ENCODE measurements at places on chromosomes 1 and 21. TPM values are rescaled to one million over a fixed set of nuclear protein-coding genes. Genes with fewer than 3 reads are reported as not detected.

DNA sequence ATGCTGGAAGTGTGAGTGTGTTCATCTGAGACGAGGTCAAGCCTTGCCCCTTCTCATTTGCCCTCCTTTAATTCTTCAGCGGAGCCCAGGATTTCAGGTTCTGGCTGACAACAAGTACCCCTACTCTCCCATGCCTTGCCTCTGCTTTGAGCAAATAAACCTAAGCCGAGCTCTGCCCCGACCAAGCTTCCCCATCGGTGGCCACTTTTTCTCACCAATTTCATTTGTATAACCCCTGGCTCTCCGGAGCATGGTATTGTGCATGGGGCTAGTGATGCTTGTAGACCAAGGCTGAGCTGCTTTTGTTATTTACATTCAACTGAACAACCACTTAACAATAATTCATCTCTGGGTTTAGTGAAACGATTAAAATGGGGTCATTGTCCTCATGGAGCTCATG, 100.2 kb upstream of the RAB3GAP2 start:
- no peak for DNase-seq

The PSRC1 gene
- total RNA-seq: 7.2 TPM

DNA sequence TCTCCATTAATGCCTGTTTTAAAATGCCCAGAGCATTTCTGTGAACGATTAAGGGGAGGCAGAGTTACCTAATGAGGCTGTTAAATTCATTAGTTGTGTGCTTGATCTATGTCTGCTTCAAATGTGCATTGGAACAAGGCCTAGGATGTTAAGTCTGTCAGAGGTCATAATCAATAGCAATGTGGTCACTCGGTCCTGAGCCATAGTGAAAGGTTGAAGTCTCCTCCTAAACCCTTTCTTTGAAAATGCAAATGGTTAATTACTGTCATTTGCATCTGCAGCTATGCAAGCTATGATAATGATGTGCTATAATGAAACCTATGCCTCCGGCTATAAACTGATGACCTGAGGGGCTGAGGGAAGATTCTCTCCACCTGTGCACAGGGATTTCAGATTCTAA, 114.2 kb upstream of the NR5A2 start:
- DNase-seq: no peak

DNA sequence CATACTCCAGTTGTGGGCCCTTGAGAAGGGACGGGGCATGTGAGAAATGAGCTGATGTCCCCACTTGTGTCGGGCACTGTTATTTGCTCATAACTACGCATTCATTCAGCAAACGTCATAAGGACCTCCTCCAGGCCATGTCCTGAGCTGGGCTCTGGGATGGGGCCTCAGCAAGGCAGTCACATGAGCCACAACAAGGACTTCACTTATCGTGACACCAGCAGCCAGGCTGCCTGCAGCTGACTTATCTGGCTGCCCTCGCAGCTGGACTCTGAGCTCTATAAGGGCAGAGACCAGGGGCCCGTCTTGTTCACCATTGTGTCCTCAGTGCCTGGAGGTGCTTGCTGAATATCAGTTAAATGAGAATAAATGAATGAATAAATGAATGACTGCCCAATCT, 37.5 kb upstream of the GRIK3 start:
- DNase-seq: no peak

DNA sequence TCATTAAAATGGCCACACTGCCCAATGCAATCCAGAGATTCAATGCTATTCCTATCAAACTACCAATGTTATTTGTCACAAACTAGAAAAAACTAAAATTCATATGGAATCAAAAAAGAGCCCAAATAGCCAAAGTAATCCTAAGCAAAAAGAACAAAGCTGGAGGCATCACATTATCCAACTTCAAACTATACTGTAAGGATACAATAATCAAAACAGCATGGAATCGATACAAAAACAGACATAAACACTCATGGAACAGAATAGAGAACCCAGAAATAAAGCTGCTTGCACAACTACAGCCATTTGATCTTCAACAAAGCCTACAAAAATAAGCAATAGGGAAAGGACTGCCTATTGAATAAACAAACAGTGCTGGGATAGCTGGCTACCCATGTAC, 100.4 kb downstream of the FAF1 start:
- no peak for DNase-seq

- no peak for DNase-seq
Observed at GRCh38 chr1:76254104-76255030, 179.8 kb downstream of the ST6GALNAC3 start.

The PADI1 gene
- 0.18 TPM for total RNA-seq

GRCh38 chr1:175390522-175391254, 198.1 kb upstream of the KIAA0040 start:
- DNase-seq: no peak

DNA sequence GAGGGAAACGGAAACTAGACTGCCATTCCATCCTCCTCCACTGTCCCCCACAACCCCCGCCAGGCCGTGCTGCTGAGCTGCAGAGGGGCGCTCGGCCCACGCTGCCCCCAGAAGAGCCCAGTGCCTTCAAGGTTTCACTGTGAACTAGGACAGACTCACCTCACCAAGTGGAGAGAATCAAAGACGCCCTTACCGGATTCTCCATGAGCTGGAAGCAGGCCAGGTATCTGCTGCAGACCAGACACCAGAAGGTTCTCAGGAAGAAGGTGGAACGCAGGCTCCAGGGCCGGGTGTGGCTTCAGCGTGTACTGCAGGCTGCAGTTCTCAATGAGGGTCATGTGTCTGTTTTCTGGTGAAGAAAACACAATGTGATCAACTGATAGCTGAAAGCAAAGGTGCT, 30.6 kb downstream of the NPHP4 start:
- DNase-seq: no peak

GRCh38 chr1:67939186-67939743, 106.0 kb upstream of the GNG12 start:
- no peak for DNase-seq

The DLGAP3 gene
- 15.5 TPM for total RNA-seq

DNA sequence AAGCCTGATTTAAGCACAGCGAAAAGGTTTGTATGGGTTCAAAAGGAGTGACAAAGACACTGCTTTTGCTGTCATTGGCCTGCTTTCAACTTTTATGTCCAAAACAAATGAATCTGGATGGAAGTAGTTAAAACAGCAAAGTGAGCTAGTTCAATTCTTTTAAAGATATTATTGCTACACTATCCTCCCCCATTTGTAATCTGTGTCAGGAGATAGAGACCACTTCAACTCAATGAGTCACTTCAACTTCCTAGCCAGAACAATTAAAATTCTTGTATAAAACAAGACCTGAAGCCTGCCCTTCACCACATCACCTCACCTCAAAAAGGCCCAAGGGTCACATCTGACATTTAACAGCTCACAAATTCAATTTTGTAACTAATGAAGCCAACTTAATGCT, 364.1 kb upstream of the LYPLAL1 start:
- no peak for DNase-seq

GRCh38 chr1:211334986-211335385, 8.4 kb downstream of the TRAF5 start:
- DNase-seq: no peak

The SPRR2B gene
- total RNA-seq: not detected

GRCh38 chr1:169089776-169090175, 16.7 kb upstream of the ATP1B1 start:
- DNase-seq: no peak

GRCh38 chr1:209642816-209643215, 9.4 kb downstream of the LAMB3 start:
- peak; percentile 19 for DNase-seq

The IFNLR1 gene
- total RNA-seq: 0.54 TPM

The LYPD8 gene
- total RNA-seq: not detected

The NDUFV3 gene
- 25.3 TPM for total RNA-seq

DNA sequence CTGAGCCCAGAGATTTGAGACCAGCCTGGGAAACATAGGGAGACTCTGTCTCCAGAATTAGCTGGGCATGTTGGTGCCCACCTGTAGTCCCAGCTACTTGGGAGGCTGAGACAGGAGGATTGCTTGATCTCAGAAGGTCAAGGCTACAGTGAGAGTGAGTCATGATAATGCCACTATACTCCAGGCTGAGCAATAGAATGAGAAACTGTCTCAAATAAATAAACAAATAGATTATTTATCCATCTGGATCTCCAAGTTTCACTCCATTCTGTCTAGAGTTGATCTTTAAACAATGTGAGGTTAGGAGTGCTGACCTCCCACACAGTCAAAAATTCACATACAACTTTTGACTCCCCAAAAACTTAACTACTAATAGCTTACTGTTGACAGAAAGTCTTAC, 106.8 kb upstream of the PALMD start:
- DNase-seq: no peak

DNA sequence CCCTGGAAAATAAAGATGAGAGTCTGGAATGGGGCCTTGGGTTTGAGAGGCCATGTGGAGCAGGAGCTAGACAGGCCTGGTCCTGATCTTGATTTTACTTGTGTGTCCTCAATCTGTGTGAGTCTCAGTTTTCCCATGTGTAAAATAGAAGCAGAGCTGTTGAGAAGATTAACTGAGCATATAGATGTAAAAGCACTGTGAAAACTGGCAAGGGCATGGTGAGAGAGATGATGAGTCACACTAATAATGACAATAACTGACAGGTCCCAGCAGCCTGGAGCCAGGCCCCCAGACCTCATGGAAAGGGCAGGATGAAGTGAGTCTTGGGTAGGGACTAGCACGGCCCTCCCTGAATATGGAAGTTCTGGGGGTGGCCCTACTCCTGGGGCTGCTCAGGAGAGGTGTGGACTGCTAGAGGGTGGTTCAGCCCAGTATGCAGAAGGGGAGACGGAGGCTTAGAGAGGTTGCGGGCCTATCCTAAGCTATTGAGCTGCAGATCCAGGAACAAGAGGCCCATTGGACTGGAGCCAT, 2.8 kb upstream of the AHDC1 start:
- DNase-seq: no peak

The GPR25 gene
- total RNA-seq: not detected

DNA sequence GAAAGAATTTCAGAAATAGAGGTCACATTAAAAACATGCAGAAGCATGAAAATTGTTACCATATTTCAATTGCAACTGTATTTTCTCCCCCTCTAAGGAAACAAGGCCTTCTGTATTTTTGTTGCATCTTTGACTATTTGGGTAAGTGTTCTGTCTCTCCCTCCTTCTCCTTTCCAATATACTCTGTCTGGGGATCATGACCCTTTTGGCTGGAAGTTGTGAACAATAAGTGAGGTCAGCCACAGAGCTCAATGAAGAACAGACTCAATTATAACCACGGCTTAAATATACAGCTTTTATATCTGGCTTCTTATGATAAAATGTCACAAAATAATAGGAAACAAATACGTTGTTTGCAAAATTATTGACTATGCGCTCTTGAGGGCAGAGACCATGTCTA, 47.1 kb downstream of the SPAG17 start:
- DNase-seq: no peak

DNA sequence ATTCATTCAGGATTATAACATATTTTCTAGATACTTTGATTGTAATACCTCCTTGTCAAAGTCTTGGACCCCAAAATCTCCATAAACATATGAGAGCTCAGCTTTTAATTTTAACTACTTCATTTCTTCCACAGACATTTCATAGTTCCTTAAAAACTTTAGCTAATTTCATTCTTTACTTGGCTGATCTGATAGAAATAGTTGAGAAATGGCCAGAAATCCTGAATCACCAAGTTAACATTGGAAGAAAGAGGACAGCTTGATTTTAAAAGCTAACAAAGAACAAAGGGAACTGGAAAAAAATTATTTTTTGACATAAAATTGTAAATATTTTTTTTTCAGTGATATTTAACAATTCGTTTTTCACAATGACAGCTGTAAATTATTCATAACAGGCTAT, 216.5 kb downstream of the NTNG1 start:
- DNase-seq: no peak

DNA sequence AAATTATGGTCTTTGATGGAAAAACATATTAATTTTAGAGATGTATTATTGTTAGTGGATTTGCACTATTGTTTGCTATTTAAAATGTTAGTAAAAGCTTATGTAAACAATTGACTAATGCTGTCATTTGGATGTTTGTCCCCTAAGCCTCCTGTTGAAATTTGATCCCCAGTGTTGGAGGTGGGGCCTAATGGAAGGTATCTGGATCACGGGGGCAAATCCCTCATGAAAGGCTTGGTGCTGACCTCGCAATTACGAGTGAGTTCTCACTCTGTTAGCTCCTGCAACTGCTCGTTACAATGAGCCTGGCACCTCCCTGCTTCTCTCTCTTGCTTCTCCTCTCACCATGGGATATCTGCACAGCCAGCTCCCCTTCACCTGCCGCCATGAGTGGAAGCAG, 14.3 kb downstream of the TMEM35B start:
- DNase-seq: no peak

The SLAMF8 gene
- not detected for total RNA-seq

DNA sequence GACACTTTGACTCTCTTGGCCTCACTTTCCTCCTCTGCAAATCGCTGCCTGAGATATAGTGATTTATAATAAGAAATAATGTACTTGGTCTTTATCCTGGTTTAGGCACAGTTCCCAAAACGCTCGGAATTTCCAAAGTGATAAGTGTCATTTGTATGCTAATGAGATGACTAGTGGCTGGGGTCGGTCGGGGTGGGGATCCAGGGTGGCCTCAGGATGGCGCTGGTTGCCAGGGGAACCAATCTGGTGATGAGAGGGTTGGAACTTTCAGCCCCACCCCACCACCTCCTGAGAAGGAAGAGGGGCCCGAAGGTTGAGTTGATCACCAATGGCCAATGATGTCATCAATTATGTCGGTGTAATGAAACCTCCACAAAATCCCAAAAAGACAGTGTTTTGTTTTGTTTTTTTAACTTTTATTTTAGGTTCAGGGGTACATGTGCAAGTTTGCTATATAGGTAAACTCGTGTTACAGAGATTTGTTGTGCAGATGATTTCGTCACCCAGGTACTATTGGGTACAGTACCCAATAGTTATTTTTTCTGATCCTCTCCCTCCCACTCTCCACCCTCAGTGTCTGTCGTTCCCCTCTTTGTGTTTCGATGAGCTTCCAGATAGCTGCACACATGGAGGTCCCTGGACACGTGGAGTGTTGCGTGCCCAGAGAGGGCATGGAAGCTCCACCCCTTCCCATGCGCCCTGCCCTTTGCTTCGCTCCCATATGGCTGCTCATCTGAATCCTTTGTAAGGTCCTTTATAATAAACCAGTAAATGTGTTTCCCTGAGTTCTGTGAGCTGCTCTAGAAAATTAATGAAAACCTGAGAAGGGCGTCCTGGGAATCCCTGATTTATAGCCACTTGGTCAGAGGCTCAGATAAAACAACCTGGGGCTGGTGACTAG, 97.2 kb downstream of the KCNN3 start:
- DNase-seq: no peak

DNA sequence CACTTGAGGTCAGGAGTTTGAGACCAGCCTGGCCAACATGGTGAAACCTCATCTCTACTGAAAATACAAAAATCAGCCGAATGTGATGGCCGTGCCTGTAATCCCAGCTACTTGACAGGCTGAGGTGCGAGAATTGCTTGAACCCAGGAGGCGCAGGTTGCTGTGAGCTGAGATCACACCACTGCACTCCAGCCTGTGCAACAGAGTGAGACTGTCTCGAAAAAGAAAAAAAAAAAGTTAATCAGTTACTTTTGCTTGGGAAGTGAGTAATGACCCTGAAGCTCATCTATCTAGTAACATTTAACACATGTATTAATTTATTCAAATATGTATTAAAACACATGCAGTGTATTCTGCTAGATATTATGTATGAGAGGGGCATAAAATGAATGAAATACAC, 49.4 kb downstream of the ZNF326 start:
- no peak for DNase-seq

Data from cerebellum (tissue), 4 donors.